ENCODE measurements at places on chromosomes 13 and 19. TPM values are rescaled to one million over a fixed set of nuclear protein-coding genes. Genes with fewer than 3 reads are reported as not detected.

- DNase-seq = peak; percentile 47
These were observed 27.7 kb upstream of the NFIC start for GRCh38 chr19:3338541-3339181.

- no peak for DNase-seq
These were observed 172.8 kb downstream of the EFNB2 start for GRCh38 chr13:106362707-106363106.

The ALOX5AP gene
- polyA plus RNA-seq = 335 TPM

GRCh38 chr19:29263305-29264135, 50.6 kb upstream of the UQCRFS1 start:
- DNase-seq = peak; percentile 38

DNA sequence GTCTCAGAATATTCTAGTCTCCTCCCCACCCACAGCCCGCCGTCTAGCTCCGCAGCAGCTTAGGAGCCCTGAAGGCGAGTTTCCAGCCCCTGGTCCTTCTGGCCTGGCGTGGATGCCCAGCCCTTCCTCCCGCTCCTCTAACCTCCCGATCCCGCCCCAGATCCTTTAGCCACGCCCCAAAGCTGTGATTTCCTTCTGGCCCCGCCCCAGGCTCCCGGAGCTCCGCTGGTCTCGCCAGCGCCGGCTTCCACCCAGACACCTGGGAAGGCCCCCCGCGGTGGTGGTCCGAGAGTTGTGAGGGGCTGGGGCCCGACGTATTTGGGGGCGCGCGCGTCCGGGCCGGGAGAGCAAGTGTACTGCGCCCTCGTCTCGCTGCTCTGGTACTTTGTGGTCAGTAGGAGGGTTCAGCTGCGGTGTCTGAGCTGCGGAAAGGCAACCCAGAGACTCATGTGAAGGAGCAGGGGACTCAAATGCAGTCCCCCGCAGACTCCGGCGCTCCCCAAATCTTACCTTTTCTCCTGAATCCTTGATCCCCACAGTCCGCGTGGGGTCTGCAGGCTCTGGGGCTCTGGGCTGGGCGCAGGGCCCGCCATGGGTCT, at the start of gene CGB7:
CGB7 (minus strand) TSS at position 114 of the 599 bp plus-strand sequence. CDS start 2,374 bp downstream, outside the sequence.
- DNase-seq = peak; percentile 25

DNA sequence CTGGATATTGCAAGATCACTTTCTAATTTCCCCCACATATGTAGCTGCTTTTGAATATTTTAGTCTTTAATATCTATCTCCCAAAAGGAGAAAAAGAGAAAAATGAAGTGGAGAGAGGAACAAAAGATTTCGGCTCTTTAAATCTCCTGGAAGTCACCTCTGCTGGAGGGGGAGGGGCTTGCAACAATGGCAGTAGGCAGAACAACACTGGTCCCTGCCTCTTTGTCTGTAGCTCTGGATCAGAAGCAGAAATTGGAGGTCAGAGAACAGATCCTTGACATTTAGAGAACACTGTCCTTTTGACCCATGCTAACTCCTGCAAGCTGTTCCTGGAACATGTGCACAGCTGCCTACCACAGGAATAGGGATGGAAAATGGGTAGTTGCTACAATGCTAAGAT, 86.7 kb upstream of the GPR12 start:
- DNase-seq = no peak

The LRP3 gene
- polyA plus RNA-seq = not detected

GRCh38 chr13:23928985-23929384, 31.7 kb upstream of the C1QTNF9B start:
- DNase-seq = no peak
